ENCODE measurements at places on chromosomes 12 and 14.
A peak's percentile ranks its signal among the peaks of the same experiment; 100 is the strongest.

- no peak for DNase-seq
Measured at GRCh38 chr12:1499351-1499750, 95.0 kb downstream of the FBXL14 start.

DNA sequence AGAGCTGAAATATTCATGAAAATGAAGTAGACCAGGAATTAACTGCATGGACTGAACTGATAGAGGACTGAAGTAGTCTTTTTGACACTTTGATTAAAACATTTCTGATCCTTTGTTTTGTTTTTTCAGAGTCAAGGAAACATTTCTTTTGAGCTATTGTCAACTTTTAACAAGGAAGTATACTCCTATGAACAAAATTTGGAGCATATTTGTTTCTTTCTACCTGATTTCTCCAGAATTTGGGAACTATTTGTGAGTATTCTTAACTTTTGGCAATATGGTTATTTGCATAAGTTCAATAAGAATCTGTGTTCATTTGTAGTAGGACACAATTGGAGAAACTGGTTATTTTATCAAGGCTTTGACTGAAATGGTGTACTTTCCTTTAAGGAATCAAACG is 71.3 kb upstream of the HECTD1 start:
- DNase-seq: no peak

GRCh38 chr12:32107359-32108267 is 966 bp downstream of the BICD1 start:
- DNase-seq: no peak

GRCh38 chr12:117592588-117593305 is 231.3 kb upstream of the NOS1 start:
- DNase-seq: no peak

- DNase-seq: no peak
Measured at GRCh38 chr14:25521616-25522015, 471.7 kb upstream of the STXBP6 start.

DNA sequence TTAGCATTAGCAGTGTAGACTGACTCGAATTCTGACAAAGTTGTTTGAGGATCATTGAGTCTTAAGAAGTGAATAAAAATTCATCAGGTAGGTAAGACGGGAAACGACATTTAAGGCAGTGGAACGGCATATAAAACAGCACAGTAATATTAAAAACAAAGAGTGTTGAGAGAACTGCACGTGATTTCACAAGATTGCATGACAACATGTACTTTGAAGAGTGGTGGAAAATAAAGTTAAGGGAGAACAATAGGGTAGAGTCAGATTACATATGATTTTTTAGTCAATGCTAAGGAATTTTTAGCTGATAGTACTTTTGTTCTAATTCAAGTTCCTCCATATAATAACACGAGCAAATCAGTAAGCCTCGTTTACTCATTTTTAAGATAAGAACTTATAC is 115.4 kb downstream of the SOX5 start:
- no peak for DNase-seq

DNA sequence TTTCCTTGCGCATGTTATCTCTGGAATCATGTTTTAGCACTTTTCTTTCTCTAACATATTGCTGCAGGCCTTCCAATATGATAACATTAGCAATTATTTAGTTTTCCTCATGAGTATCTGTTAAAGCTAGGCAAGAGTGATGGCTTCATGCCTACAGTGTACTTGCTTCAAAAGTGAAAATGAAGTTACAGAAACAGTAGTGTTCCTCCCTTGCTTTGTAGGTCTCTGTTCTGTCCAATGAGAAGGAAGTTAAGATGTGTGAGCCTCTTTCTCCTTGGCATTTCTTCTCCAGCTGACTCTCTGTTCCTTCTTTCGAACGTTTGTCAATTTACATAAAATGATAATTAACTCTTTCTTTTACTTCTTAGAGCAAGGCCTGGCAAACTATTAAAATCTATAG is 22.2 kb downstream of the LRRIQ1 start:
- no peak for DNase-seq

GRCh38 chr12:12266873-12267741 is at the start of gene LRP6:
TSS of gene LRP6 (minus strand) at chr12:12267044. CDS start at chr12:12266735, 309 bp downstream.
- peak; percentile 67 for DNase-seq

DNA sequence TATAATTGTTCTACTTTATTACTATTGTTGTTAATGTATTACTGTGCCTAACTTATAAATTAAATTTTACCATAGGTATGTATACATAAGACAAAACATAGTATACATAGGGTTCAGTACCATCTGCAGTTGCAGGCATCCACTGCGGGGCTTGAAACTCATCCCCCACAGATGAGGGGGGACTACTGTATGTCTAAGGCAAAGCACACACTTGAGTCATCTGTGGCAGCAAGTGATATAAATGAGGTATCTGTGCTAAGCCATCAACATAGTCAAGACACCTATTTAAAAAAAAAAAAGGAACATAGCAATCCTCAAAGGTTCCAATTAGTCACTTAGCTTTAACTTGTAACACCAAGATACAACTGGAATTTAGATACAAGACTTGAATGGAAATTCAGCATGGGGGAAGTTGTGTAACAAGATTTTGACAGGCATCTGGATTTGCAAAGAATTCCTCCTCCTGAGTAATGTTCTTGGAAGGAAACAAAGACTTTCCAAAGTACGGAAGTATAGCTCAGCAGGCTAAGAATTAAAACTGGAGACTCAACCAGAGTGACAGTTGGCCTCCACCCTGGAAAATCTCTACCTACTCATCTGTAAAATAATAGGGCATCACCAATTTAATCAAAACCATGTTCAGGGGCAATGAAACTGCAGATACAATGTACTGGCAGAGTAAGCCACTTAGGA is 14.9 kb downstream of the DCAF5 start:
- no peak for DNase-seq

- no peak for DNase-seq
Measured at GRCh38 chr12:25459541-25459951, 93.5 kb downstream of the LMNTD1 start.

GRCh38 chr14:104722938-104723650 is 935 bp upstream of the ADSS1 start:
- no peak for DNase-seq

GRCh38 chr14:94342334-94342934 is 19.3 kb upstream of the SERPINA6 start:
- no peak for DNase-seq

DNA sequence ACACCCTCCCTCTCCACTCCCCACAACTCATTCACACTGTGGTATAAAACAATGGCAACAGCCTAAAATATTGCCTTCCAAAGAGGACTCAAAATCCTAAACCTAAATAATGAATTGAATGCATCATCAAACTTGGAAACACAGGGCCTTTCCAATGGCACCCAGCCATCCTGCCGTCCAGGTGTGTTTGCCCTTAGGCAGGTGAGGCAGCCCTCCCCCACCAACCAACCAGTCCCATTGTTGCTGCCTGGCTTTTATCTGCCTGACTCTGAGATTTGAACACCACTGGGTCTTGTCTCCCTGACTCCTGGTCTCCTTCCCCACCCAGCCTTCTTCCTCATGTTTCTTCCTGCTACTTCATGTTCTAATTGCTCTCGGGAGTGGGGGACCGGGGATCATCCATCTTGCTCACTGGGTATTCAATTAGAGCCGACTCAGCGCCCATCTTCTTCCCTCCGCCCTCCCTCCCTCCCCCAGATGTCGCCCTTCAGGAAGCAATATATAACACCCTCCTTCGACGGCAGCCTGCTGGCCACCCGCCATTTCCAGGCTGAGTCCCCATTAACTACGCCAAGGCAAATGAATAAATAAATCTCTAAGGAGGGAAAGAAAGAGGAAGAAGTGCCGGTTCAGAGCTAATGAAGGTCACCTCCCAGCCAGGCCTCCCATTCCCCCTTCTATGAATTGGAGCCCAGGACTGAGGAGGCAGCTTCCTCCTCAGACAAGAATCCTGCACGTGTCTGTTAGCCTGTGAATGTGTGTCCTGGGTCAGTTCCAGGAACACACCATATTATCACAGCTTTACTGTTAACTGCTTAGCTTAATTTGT is 36.3 kb upstream of the NTF3 start:
- no peak for DNase-seq

DNA sequence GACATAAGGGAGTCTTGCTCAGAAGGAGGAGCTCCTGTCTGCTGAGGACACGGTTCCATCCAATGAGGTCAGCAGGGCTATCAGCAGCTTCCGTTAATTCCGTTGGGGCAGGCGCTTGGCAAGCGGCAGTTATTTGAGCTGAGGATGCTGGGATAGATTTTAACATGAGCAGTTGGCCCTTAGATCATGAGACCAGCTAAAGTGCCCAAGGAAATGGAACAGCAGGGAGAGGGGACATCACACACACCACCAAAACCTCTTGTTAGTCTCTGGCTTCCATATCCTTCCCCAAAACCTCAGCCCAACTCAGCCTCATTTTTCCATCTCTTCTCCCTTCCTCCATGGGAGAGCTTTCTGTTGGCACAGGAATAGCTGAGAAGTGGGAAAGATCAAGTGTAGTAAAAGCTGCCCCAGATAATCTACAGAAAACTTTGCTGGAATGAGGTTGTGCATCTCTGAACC is 138.7 kb upstream of the PZP start:
- no peak for DNase-seq

GRCh38 chr12:106144847-106145246 is 6.1 kb upstream of the NUAK1 start:
- no peak for DNase-seq

DNA sequence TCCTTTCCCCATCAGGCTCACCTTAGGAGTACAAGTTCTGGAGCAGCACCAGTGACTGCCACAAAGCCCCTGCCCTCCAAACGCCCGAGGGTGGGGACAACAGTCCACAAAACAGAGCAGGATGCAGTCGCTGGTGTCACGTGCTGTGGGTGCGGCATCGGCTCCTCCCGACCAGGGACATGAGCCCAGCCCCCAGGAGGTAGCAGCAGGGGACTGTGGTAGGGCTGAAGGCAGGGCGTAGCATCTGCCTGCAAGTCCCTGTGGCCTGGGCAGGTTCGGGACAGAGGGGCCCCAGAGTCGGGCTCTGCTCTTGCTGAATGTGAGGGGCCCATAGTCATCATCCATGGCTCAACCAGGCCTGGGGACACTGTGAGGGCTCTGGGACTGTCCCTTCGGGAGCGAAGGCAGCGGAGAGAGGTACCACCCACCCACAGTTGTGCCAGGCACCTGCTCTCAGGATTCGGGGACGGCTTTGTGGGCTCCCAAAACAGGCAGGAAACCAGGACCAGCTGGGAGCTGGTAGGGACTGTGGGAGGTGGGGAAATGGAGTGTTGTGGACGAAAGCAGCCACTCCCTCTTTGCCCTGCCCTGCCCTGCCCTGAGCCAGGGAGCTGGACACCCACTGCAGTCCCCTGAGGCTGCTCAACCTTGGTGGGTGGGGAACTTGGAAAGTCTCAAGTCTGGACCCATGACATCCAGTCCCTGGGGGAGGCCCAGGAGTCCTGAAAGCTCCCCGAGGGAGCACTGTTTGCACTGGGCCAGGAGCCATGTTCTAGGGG is 30.7 kb downstream of the FBRSL1 start:
- no peak for DNase-seq

DNA sequence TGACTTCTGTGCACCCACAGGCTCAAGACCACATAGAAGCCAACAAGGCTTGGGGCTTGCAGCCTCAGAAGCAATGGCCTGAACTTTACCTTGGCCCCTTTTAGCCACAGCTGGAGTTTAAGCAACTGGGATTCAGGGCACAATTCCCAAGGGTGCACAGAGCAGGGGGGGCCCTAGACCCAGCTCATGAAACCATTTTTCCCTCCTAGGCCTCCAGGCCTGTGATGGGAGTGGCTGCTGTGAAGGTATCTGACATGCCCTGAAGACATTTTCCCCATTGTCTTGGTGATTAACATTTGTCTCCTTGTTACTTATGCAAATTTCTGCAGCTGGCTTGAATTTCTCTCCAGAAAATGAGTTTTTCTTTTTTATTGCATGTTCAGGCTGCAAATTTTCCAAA is 21.9 kb downstream of the GABARAPL1 start:
- no peak for DNase-seq

DNA sequence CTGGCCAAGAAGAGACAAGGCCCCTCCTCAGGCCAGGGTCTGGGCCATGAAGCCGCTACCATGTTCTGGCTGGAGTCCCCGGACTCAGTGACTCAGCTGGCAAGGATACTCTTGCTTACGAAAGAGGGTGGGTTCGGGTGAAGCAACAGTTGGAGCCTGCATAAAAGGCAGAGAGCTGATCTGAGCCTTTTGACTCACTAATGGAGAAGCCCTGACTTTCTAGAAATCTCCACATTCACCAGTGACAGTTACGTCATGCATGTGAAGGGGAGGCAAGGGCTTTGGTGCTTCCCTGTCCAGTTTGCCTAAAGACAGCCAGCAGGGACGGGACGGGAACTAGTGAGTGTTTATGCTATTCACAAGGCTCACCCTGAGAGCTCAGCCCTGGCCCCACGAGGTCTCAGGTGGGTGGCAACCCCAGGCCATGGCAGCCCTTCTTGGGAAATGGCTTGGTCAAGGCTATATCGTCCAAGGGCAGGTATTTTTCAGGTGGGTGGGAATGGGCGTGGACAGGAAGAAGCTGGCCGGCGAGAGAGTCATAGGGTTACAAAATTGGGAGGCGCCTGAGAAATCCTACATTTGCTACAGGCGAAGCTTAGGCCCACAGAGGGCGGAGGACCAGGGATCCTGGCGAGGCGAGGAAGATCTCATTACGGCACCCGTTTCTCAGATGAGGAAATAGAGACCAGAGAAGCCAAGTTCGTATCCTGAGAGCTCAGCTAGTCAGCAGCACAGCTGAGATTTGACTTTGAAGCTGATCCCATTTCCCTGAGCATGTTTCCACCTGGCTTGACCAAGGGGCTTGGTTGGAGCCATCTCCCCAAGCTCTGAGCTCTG is 314.6 kb downstream of the BCL11B start:
- DNase-seq: no peak

DNA sequence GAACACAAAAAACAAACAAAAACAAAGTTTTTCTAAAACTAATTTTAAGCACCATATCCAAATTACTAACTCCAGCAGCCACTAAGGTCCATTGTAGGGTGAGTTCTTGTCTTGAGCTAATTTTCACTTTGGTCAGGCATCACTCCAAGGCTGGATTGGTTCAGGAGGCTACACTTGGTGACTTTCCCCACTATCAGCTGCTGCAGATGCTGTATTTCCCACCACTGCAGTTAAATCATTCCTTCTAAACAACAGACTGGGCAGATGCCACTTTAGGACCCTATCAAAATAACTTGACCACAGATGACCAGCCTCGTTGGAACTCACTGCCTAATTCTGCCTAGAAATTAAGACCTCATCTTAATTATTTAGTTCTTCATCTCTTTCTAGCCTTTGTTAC is 140.5 kb downstream of the SLC16A7 start:
- no peak for DNase-seq

- no peak for DNase-seq
Measured at GRCh38 chr12:99223579-99223978, 424.0 kb upstream of the GARIN6 start.

- no peak for DNase-seq
Measured at GRCh38 chr12:20368114-20368650, at the start of gene PDE3A. TSS of gene PDE3A (plus strand) at chr12:20368537. CDS start at chr12:20369285, 748 bp downstream.

DNA sequence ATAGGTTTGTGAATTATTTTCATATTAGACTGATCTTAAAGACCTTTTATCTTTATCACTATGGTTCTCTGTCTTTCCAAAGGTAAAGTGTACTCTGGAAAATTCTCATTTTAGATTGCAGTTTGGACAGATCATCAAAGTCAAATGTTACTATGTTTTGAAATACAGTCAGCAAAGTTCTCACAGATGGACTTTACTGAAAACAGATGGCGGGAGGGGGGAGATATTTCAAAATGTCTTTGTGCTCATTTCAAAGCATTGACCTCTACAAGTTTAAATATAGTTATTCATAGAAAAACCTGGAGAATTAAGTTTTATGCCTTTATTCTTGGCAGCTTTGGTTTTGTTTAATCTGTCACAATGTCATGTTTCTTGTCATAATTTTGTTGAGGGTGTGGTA is 51.8 kb upstream of the LRTM2 start:
- no peak for DNase-seq

GRCh38 chr12:106845902-106846301 is 71.4 kb downstream of the RIC8B start:
- no peak for DNase-seq
